CD4-positive, alpha-beta T cell treated with Interferon alpha-2 for 1 hour (primary cell): ENCODE measurements at places on chromosomes 1 and 21.

DNA sequence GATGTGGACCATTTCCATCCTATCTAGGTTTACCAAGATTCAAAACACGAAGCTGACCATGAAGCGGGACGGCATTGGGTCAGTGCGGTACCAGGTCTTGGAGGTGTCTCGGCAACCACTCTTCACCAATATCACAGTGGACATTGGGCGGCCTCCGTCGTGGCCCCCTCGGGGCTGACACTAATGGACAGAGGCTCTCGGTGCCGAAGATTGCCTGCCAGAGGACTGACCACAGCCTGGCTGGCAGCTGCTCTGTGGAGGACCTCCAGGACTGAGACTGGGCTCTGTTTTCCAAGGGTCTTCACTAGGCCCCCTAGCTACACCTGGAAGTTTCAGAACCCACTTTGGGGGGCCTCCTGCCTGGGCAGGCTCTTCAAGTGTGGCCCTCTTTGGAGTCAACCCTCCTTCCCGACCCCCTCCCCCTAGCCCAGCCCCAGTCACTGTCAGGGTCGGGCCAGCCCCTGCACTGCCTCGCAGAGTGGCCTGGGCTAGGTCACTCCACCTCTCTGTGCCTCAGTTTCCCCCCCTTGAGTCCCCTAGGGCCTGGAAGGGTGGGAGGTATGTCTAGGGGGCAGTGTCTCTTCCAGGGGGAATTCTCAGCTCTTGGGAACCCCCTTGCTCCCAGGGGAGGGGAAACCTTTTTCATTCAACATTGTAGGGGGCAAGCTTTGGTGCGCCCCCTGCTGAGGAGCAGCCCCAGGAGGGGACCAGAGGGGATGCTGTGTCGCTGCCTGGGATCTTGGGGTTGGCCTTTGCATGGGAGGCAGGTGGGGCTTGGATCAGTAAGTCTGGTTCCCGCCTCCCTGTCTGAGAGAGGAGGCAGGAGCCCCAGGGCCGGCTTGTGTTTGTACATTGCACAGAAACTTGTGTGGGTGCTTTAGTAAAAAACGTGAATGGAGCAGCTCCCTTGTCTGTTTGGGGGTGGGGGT, 864 bp upstream of the CCDC24 start:
- DNase-seq: no peak

- no peak for DNase-seq
These were observed 40.7 kb upstream of the TRAPPC10 start for GRCh38 chr21:43971201-43971991.

DNA sequence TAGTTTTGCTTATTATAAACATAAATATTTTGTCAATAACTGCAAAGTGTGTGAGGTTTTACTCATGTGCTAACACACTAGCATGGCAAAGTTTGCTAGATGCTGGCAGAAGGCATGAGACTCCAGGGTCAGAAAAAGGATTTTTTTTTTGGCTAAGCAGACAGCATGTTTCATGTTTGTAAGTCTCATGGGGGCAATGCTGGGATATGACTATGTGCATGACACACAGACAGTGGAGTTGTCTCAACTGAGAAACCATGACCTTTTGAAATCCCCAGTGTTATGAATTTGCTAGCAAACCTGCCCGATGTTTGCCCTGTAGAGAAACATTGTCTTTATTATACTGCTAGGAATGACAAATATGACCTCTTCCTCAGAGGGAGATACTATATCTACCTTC, 448.2 kb downstream of the BRINP3 start:
- no peak for DNase-seq

DNA sequence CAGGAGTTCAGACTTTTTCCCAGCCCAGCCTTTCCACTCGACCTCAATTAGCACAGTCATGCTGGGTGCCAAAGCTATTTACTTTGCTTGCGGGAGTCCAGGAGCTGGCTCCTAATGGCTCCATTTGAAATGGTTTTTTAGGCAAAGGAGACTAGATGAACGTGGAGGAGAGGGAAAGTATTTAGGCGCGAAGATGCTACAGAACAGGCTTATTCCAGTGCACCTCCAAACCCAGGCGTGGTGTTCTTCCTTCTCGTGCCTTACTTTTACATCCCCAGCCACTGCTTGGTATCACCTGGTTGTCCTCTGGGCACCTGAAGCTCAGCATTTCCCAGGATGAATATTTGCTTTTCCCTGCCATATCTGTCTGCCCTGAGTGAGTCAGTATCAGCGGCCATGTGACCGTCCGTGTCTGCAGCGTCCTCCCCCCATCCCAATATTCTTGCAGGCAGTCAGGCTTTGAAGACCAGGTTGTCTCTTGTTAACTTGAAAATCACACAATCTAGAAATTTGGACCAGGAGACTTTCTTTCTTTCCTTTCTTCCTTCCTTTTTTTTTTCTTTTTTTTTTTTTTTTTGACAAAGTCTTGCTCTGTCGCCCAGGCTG, 198.5 kb downstream of the DYRK1A start:
- no peak for DNase-seq

DNA sequence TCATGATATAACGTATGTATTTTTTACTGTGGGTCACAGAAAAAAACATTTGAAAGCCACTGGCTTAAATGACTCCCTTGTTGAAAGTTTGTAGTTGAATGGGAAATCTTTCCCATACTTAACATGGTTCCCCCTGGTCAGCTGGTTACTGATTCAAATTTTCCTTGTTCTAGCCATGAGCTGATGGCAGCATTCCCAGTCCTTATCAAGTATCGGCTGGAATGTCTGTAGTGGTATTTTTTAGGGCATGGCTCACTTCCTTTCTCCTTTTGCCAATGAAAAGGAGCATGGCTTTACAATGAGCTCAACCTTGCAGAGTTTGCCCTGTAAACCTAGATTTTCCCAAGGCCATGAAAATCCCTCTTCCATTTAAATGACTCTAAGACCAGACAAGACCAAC, 55.7 kb downstream of the GIPC2 start:
- DNase-seq: no peak

DNA sequence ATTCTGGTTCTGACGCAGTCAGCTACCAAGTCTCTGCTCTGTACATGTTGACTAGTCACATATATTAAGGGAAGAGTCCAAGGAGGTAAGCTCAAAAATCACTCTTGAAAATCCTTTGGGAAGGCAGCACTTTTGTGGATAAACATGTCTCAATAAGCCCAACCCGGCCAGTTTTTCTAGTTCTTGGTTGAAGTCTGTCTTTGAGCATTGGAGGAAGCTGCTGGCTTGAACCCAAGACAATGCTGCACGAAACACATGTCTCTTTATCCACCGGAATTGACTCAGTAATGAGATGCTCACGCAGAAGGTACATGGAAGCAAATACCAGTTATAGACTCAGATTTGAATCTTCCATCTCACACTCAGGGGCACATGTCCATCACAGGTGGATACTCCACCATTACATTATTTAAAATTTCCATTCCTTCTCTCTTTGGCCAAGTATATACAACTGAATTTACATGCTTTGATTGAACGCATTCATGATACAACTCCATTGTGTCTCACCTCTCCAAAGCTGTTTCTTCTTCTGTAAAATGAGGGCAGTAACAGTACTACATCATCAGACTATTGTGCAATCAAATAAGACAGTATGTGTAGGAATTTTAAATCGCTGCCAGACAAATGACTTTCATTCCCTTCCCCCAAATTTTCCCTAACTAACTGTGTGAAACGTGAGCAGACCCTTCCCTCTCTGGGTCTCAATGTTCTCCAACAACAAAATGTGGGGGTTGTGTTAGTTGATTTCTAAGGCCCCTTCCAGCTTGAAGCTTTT, 9.6 kb upstream of the GUCA2A start:
- DNase-seq: no peak

DNA sequence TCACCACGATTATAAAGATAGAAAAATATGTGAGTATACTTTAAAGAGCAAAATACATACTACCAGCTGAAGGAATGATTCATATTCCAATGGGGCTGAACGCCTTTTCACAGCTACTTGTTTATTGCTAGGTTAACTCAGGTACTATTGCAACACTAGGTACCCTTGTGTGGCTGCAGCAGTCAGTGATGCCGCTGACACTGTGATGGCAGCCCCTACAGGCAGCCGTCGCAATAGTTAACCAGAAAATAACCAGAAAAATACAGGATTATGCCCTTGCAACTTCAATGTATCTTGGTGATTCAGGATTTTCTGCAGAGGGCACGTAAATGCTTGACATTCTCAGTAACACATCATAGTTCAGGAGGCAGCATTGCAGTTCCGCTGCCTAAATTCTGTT, 1.6 kb upstream of the MARK1 start:
- no peak for DNase-seq

DNA sequence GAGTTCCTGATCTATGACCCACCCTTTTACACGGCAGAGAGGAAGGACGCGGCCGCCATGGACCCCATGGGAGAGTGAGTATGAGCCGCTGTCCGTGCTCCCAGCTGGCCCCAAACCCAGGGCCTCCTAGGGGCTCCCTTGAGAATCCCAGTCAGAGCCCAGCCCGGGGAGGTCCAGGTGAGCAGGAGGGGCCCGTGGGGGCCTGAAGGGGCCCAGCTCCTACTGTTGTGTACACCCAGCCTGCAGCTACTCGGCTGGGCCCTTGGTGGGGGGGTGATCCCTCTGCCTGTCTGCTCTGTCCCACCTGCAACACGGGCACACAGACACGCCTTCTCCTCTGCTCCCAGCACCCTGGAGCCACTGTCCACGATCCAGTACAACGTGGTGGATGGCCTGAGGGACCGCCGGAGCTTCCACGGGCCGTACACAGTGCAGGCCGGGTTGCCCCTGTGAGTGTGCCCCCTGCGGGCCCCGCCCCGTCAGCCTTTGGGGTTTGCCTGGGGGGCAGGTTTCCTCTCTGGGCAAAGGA, 28.6 kb upstream of the LRRC3 start:
- no peak for DNase-seq
